ENCODE measurements at places on chromosomes 7 and 10.
A peak's percentile ranks its signal among the peaks of the same experiment; 100 is the strongest.

GRCh38 chr7:23715099-23715498 is 5.1 kb downstream of the STK31 start:
- DNase-seq = no peak

DNA sequence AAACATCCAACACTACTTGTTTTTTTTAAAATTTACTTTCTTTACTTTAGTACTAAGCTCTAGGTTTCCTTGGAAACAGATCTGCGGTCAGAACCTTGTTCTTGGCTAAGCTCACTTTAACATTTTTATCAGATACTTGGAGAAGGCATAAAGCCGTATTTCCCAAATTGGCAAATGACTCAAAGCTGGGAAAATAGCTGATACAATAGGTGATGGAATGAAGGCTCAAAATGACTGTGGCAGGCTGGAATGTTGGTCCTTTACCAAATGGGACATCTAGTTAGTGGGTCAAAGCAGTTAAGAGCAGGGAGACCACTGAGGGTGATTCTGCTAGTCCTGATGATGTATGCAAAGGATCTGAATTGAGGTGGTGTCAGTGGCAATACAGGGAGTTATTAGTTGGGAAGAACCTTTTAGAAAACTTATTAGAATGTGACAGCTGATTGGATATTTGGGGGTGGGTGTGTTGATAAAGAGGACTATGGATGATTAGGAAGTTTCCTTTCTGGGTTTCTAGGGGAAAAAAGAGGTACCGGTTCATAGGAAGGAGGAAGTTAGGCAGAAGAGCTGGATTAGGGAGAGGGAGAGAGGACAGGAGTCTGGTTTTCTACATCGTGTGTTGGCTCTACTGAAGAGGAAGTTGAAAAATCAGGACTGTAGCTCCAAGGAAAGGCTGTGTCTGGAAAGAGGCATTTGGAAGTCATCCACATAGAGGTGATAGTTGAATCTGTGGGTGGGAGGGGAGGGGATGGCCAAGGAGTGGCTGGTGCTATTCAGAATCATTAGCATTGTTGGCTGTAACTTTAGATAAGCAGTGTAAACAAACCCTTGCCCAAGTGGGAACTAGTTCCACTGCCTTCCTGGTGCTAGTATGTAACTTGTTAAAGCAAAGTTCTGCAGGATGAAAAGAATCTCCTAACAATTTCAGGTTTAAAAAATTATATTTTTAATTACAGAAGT is 13.1 kb downstream of the PLCE1 start:
- DNase-seq = no peak

DNA sequence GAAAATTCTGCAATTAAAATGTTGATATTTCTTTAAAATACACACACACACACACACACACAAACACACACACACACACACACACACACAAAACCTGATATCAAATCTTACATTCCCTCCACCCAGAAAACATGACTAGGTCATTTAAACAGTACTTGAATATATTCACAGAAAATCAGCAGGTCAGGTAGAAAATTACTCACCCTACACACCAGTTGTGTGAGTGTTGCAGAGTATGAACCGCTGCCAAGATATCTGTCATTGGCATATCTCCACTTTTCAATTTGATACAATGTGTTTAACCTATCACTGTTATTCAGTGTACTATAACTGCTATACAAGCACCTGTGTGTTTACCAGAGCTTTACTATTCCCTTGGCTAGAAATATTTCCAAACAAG is 283.6 kb upstream of the LRRTM3 start:
- DNase-seq = no peak

DNA sequence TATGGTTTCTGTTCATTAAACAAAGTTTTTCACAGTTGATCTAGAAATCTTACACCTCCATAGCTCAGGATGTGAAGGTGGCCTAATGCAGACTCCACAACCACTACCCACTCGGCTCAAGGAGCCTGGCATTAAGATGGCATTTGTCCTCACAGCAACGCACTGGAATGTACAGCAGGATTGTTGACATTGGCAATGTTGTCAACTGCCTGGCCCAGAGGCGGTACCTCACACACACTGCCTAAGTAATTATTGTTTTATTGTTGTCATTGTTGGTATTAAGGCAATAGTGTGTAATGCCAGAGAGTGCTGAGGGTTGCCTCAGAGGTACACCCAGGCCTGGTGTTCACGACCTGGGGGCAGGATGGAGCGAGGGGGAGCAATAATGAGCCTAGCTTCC is 38.3 kb downstream of the LRRC18 start:
- DNase-seq = no peak

GRCh38 chr10:101394524-101395133 is 40.7 kb downstream of the BTRC start:
- no peak for DNase-seq

- no peak for DNase-seq
Observed at GRCh38 chr10:11353006-11353896, 258.2 kb downstream of the USP6NL start.

DNA sequence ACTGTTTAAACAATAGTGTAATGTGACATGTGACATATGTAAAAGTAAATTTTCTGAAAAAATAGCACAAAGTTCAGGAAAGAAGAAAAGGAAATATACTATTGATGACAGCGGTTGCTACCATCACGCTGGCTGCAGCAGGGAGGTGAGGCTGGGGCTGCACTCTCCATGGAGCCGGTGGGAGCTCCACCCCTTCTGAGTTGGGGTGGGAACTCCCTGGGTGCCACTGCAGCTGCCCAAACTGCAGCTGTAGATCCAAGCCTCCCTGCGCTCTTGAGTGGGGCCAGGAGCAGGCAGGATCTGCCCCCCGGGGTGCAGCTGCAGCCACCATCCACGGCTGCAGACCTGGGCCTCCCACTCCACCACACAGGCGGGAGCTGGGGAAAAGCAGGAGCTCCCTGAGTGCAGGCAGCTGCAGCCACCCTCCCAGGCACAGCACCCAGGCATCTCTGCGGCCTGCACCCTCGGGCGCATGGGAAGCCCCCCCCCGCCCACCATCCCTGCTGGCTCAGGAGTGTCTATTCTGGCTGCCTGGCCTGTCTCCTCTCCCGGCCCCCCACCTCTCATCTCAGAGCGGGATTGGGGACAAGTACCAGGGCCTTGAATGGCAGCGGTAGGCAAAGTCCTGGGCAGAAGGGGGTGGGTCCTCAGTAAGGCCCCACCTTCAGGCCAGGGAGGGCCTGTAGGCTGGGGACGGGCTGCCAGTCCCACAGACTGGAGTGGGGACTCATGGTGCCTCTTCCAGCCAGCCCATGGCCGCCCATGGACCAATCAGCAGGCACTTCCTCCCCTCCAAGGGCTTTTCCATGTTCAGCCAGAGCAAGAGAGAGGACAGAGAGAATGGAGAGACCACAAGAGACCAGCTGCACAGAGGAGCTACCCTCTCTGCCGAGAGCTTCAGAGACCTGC is 50.1 kb downstream of the TNS3 start:
- DNase-seq = no peak

DNA sequence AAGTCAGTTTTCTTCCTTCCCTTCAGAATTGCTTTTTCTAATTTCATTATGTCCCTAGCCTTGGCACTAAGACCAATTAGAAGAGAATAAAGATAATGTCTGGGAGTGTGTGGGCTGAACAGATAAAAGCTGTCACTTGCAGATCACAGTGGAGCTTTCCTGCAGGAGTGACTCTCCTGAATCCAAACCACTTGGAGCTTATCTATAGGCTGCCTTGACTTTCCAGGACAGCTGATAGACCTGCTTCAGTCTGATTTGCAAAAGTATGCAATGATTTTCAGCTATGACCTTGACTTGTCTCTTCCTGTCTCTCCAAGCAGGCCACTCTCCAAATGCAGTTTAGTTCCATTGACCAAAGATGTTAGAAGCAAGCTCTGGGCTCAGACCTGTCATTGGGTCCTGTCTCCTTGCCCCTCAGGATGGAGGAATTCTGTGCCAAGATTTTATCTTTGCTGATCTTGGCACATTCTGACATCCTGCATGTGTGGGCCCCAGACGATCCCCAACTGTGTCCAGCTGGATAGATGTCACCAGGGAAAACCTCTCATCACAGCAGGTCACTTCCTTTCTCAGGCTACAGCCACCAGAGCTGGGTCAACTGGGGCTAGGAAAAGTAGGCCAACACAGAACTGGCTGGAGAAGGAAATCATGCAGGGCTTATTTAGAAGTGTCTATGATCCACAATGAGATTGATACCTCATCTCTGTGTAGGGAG is 120.9 kb upstream of the ZNF438 start:
- DNase-seq = no peak

DNA sequence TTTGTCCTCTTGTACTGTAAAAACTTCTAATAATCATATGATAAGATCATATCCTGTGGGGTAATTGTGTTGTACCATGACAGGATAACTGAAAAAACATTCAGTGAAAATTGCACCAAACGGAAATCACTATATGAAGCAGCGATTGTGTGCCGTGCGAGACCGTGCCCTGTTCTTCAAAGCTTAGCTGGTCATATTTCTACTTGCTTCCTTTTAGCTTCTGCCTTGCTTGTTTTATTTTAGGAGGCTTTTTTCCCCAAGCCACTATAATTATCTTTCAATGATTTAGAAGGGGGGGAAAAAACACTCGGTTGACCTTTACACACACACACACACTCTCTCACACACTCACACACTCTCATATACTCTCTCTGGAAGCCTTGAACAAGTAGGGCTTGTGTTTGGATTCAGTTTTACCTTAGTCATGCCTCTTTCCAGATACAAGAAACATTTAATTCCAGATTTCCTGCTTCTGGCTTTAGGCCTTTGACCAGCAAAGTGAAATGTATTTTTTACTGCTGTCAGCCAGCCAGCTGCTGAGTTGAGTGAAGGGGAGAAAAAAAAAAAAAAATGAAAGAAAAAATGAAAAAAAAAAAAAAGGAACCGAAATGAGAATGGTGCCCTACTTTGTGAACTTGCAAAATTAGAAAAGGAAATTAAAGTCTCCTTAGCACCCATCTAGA is 181.4 kb downstream of the ARID5B start:
- no peak for DNase-seq

DNA sequence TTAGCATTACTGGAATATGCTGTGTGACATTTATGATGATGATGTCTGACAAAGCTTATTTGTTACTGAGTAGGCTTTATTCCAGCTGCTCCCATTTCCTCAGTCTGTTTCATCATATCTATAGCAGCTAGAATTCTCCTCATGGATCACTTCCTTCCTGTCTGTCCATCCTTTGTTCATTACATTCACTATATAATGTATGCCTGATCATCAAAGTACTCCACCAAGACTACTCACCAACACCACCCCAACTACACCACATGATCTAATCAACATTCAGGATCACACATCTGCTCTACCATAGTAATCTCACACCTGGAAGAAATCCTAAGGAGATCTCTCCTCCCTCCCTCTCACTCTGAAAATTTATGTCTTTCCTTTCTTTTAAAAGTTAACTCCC is 61.3 kb downstream of the APBB1IP start:
- no peak for DNase-seq

DNA sequence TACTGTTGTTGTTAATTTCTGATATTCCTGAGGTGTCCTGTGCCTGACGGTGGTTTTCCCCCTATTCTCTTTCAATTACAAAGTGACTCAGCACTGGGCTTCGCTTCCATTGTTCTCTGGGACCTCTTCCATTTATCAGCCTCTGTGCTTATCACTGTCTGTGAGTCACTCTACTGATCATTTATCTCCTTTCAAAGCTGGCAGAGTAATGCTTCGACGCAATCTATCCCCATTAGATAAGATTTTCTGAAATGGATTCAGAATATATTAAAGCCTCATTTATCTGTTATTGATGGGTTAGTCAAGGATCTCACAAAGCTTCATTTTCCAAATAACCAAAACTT is 679.2 kb downstream of the SDK1 start:
- no peak for DNase-seq

DNA sequence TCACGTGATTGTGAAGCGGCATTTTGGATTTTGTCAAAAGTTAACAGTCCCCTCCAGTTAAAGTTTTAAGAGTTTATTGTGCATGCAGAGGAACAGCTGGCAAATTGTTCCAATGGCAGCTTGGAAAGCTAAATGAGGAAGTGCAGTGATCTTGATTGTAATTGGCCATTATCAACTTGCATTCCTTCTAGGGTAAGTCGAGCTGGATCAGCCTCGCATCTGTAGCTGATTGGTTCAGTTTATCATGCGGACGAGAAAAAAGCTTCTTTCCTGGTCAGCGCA is 566 bp downstream of the ZNF789 start:
- no peak for DNase-seq

DNA sequence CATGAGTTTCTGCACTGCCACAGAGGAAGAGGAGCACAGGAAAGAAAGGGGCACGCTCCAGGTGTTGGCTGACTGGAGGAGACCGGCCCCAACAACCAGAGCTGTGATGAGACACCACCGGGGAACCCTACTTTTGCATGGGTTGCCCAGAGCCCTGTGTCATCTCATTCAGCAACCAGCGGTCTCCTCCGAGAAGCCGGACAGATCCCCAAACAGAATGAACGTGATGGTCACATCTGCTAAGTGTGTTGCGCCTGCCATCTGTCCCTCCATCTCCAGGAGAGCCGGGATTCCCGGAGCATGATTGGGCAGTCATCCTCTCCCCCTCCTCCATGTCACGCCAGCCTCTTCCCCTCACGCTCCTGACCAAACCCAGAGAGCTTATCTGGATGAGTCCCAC is 22.9 kb downstream of the PARP12 start:
- no peak for DNase-seq

DNA sequence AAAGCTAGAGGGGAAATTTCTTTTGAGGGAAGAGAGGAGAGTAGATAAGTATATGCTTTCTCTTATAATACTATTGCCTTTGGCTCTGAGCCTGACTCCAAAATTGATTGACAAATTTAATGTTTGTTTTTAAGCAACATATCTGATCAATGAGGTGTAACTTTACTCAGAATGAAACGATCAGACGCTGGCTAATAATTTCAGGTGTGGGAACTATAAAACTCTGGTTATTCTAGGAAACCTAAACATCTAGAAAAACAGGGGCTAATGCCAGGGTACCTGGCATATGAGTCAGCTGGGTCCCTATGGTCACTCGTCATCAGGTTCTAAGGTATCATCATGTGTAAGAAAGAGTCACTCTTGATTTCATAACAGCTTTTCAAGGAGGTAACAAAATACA is 139.7 kb downstream of the ATE1 start:
- DNase-seq = no peak

- no peak for DNase-seq
Observed at GRCh38 chr10:35532141-35532540, 73.0 kb upstream of the GJD4 start.

- DNase-seq = peak; percentile 27
Observed at GRCh38 chr7:64947252-64948000, 43.4 kb downstream of the ZNF117 start.

- no peak for DNase-seq
Observed at GRCh38 chr10:73818402-73818801, 7.0 kb upstream of the NDST2 start.

DNA sequence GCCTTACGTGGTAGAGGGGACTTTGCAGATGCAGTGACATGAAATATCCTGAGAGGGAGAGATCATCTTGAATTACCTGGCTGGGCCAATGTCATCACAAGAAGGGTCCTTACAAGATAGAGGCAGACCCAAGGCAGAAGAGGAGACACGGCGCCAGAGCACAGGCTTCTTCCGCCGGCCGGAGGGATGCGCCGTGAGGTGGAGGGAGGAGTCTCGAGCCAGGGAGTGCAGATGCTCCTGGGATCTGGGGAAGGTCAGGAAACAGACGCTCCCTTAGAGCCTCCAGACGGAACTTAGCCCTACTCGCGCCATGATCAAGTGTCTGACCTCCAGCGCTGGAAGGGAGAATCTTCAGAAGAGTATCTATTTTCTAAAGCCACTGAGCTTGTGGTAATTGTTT is 304.8 kb downstream of the GLRX3 start:
- DNase-seq = no peak

GRCh38 chr7:116653204-116653603 is 18.8 kb upstream of the MET start:
- DNase-seq = no peak

Measured in NCI-H1105 (cell line).